ENCODE measurements at places on chromosomes 2 and 18.

GRCh38 chr2:231412618-231412963, 17.1 kb downstream of the B3GNT7 start:
- DNase-seq = no peak

DNA sequence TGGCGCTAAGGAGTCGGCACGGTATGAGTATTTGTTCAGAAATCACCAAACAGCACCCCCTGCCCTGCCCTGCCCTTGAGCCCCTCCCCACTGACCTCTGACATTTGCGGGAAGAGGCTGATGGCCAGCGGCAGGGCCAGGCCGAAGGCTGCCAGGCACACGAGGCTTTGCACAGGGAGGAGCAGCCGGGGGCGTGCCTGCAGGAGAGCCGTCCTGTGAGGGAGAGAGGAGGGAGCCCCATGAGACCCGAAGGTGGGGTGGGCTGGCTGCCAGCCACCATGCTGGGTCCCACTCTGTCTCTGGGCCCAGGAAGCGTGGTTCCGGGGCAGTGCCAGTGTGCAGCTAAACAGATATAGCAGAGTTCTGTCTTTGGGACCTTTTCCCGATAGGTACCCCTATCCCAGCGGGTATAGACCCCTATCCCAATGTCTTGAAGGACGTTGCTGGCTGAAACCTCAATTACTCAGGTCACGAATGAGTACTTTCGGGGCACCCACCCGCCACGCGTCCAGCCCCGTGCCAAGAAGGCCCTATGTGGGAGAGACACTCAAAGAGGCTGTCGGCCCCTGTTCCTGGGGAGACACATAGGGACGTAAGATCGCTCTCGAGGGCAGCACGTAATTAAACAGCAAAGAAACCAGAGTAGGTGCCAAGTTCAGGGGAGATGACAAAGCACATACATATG, 43.9 kb downstream of the EMX1 start:
- no peak for DNase-seq

DNA sequence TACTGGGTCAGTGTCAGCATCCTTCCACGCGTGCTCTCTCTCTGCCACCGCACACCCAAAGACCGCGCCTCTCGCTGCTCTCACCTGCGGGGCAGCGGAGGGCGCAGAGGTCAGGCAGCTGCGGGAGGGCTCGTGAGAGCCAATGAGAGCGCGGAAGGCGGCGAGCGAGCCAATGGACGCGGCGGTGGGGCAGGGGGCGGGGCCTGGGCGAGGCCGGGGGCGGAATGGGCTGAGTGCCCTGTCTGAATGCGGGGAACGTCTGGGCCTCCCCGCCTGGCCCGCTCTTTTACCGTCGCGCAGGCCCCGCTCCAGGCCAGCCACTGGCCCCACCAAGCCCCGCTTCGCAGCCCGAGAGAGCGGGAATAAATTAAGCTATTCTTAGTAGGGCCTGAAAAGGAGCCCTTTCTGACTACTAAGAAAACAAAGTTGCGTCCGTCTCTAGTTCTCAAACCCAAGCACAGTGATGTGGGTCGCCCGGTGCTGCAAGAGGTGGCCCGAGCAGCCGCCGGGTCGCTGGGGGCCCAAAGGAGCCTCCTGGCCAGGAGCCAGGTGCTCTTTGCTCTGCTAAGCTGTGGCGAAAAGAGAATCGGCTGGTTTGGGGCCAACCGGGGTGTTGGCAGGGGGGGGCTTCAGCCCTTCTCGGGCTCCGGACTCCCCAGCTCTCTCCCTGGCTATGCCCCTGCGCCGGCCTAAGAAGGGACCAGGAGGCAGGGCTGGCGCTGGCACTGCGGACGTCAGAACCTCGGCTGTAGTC, 81.1 kb upstream of the GLI2 start:
- no peak for DNase-seq

DNA sequence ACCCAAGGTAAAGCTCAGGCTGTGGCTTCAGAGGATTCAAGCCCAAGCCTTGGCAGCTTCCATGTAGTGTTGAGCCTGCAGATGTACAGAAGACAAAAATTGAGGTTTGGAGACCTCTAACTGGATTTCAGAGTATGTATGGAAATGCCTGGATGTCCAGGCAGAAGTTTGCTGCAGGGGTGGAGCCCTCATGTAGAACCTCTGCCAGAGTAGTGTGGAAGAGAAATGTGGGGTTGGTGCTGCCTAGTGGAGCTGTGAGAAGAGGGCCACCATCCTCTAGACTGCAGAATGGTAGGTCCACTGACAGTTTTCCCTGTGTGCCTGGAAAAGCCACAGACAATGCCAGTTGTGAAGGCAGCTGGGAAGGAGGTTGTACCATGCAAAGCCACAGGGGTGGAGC, 239.9 kb downstream of the SPAG16 start:
- no peak for DNase-seq

DNA sequence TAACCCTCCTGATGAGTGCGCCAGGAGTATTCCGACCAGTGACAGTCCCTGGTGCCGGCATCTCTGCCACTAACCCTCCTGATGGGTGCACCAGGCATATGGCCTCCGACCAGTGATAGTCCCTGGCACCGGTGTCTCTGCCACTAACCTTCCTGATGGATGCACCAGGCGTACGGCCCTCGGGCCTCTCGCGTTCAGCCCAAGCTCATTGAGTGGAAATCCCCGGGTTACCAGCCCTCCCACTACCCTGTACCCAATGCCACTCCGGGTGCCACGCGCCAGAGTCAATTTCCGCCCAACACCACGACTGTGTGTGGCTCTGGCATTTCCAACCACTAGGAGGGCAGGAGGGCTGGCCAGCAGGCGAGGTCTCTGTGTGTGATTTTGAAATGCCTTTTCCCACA, 11.7 kb upstream of the GPC1 start:
- DNase-seq = no peak

DNA sequence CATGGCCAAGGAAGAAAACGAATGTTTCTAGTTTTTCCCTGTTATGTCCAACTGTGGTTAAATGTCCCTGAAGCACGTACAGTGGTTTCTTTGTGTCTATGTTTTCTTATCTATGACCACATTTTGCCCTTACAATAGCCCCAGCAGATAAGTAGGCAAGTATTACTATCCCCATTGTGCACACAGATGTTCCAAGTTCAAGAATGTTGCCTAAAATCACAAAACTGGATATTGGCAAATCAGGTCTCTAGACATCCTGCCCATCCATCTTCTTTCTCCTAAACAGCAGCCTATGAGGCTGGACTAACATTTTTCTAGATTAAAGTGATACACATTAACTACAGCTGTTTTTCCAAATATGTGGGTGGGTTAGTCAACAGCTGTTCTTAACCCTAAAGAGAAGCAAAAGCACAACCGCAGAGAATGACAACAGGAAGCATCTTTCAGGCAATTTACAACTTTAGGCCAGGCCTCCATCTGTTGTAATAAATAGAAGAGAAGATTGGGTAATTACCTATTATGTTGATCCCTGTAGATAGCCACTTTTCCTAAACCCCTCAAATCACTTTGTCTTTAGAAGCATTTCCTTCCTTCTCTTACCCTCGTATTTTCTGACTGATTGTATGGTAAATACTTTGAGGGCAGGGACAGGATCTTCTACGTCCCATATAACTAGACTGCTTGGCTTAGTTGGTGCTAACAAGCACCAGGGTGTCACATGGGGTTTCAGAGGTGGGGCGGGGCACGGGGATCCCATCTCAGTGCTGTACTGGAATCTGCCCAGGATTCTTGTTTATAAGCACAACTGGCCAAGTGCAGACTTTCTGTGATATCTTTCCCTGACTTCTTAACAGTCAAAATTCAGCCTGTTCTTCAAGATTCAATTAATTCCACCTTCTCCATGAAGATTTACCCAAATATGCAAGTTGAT, 132.1 kb upstream of the SETBP1 start:
- DNase-seq = no peak

DNA sequence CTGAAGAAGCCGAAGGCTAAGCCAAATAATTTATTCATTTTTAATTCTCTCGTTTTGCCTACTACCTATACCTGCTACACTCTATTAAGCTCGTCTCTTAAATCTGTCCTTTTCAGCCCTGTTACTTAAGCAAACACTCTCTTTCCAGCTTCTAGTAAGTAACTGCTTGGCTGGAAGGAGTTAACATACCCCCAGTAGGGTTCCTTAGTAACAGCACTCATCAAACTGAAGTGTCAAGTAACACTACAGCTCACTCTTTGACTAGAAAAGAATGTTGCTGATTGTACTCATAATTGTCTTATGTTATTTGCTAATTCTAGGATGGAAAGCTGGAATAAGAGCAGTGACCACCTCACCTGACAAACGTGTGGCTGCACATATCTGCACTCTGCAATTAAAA, 120.0 kb upstream of the SCN7A start:
- no peak for DNase-seq

GRCh38 chr18:51425475-51425874, 228.0 kb upstream of the MEX3C start:
- no peak for DNase-seq

DNA sequence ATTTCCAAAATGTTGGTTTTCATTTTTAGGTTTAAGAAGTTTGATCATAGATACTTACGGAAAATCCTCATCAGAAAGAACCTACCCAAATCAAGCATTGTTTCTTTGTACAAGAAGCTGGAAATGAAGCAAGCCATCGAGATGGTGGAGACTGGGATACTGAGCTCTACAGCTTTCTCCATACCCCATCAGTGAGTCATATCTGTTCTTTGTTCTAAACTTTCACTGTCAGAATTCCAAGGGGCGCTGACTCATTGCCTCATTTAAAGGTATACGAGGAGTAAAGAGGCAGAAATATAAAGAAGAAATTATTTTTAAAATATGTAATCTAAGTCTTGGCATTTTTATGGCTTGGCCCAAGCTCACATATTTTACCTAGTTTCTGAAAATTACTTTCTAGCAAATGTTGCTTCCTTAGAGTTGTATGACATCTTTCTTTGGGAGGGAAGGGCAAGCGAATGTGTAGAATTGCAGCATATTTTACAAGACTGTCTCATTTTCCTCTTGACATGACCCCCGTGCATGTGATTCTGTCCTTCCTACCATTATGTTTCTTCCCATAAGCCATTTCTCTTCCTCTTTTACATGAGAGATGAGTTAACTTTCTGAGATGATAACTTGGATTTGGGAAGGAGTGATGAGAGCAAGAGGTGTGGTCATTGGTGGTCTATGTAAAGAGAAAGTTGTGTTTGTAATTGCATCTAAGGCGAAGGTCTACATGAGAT, 41.2 kb downstream of the SLC9A4 start:
- no peak for DNase-seq
